ENCODE measurements at places on chromosomes 12 and 14.

DNA sequence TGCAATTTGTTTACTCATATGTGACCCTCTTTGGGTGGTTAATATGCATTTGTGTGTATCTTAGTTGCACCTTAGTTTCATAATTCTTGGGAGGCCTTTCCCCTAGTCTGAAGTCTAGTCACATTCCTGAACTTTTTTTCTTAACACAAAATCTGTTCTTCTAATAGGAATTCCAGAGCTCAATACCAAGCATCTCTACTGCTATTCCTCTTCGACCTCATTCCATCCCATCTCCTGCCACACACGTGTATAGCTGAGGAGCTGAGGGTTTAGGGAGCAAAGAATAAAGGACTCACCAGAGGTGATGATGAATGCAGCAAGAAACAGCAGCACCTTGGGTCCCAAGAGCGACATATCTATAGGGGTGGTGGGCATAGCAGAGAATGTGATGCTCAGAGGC is 875 bp downstream of the MFAP5 start:
- no peak for DNase-seq

GRCh38 chr14:81256289-81256960 is 35.7 kb upstream of the GTF2A1 start:
- DNase-seq, result no peak

GRCh38 chr12:4766445-4766844 is 46.2 kb downstream of the GALNT8 start:
- DNase-seq, result no peak

DNA sequence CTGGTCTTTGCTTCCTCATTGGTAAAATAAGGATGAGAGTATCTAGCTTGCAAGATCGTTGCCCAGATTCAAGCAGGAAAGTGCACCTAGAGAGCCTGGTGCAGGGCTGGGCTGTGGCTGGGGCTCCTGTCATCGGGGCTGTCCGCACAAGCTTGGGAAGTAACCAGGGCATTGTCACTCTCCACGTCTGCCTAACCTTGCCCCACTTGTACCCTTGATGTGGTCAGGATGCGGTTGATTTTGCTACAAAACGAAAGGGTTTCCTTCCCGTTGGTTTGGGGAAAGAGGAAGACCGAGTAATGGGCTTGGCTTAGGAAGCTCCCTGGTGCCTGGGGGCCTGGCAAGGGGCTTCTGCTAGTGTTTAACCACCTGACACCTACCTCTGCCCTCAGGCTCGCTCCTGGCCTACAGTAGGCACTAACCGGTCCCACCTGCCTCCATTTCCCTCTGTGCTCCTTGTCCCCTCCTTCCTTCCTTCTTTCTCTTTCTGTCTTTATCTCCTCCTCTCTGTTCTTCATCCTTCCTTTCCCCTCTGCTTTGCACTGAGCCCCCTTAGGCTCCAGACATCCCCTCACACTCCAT is 21.8 kb downstream of the MVK start:
- DNase-seq, result no peak

GRCh38 chr12:75086091-75087038 is 123.3 kb downstream of the KCNC2 start:
- no peak for DNase-seq
